ENCODE measurements at places on chromosomes 2 and 18.

GRCh38 chr2:201950606-201951005 is 83.0 kb upstream of the FZD7 start:
- no peak for DNase-seq

- DNase-seq, result no peak
Measured at GRCh38 chr18:58270396-58270795, 226.4 kb downstream of the NEDD4L start.

DNA sequence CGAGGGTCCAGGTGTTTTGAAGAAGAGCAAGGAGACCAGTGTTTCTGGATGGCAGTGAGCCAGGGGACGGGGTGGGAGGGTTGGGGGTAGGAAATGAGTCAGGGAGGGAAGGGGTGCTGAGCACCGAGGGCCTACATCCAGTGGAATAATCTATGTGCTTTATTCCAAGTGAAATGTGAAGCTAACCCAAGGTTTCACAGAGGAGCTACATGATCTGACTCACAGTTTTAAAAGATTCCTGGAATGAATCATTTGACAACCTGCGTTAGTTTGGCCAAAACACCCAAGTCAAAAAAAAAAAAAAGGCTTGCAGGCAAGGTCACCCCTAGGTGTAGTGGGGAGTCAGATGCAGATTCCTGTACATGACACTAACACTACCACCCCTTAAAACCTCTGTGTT is 419.7 kb upstream of the MEX3C start:
- no peak for DNase-seq

DNA sequence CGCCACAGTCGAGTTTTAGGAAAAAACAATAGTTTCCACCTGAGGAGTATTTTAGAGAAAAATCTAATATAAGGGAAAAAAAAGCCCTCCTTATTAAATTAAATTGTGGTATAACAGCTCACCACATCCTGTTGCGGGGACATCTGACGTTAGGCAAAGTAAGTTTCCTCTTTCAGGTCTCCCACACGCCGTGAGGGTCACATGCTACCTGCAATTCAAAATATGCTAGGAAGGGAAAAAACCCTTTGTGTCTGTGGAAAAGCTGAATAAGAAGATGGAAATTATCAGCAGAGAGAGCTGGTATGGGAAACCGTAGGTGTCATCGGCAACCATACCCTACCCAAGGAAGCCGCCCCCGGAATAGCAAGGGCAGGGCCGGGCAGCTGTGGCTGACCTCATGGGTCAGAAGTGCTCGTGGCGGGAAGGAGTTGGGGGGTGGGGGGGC is 128.0 kb downstream of the NFATC1 start:
- DNase-seq, result peak; percentile 72

- DNase-seq, result no peak
Measured at GRCh38 chr18:30501594-30501993, 540.9 kb downstream of the DSC3 start.

- no peak for DNase-seq
Measured at GRCh38 chr2:147531269-147531668, 313.6 kb upstream of the ACVR2A start.

DNA sequence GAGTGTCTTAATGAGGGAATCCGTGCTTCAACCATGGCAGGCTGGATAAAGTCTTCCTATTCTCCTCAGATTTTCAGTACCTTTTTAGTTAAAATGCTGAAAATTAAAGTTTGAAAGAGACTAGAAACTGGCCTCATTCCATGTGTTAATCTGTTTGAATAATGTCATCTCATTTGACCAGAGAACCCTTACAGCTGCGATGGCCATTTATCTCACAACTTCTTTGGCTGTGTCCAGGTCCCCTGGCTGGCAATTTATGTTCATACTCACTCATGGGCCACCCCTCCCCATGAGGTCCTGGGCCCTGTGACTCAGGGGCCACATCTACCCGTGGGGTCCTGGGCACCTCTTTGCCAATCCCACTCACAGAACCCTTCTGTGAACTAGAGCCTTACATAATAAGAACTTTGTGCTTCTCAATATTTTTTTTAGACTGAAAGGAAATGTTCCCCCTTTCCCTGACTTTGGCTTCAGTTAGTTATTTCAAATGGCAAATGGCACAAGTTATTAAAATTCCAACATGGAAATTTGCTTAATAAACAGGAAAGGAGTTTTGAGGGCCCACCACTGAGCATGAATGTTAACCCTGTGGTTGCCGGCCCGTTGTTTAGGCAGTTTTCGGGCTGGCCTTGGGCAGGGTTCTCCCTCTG is 134.6 kb downstream of the UXS1 start:
- DNase-seq, result no peak

GRCh38 chr18:12301263-12302005 is 6.6 kb upstream of the TUBB6 start:
- no peak for DNase-seq

DNA sequence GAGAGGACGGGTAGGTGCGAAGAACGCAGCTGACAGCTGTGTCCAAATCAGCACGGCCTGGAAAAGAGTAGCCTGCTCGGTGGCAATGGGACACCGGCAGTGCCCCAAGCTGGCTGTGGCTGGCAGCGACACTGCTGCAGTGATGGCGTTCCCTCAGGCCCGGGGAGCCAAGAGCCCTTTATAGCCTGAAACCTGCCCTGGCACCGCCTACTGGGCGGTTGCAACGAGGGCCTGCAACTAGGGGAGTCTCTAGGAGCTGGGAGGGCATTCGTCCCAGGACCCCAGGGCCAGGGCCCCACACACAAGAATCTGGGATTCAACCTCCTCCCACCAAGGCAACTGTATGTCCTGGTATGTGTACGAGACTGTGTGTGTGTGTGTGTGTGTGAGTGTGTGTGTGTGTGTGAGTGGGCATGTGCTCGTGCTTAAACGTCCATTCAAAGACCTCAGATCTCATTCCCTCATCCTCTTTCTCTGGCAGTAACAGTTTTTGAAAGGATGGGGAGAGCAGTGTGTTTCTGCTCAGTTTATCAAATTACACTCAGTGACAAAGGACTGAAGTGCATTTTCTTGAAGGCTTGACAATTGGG is 6.8 kb upstream of the CYP26B1 start:
- DNase-seq, result no peak

DNA sequence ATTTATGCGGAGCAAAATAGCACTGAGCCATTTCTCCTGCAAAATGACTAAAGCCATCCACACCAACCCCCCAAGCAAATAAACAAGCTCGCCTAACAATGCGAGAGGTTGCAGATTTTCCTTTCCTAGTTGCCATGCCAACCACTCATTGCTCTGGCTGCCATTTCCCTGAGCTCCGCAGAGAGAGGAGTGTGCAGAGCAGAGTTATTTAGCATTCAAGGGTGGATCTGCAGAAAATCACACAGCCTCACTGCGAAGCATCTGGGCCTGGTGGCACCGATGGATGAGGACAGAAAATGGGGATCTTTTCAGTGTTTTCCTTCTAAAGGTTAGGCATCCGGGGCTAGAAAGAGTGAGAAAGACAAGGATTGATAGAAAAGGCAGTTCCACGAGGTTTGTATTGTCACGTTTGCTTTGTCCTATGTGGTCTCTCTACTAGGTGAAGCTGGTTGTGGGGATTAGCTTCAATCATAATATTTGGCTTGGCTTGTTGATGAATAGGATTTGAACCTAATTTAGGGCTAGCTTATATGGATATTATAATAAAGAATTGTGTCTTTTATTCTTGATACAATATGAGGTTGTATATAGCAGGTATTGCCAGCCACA is 110.2 kb upstream of the UNC80 start:
- no peak for DNase-seq

- no peak for DNase-seq
Measured at GRCh38 chr18:53817976-53818950, 406.2 kb downstream of the MBD2 start.

DNA sequence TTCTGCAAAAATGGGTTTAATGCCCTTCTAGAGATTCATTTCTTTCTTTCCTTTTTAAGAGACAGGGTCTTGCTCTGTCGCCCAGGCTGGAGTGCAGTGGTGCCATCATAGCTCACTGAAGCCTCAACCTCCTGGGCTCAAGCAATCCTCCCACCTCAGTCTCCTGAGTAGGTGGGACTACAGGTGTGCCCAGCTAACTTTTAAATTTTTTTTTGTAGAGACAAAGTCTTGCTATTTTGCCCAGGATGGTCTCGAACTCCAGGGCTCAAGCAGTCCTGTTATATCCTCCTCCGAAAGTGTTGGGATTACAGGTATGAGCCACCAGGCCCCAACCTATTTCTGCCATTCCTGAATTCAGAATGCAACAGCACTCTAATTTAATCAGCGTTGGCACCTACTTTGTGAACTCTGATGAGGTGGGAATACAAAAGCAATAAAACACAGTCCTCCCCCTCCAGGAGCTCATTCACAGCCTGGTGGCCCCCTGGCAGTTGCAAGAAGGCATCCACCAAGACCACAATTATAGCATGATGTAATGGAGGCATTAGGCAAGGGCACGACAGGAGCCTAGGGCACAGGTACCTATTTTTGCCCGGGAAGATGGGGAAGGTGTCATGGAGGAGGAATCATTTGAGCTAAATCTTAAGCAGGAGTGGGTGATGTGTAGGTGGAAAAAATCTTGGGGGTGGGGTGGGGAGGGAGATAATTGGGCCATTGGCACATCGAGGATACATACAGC is 5.1 kb downstream of the RHOB start:
- no peak for DNase-seq

- no peak for DNase-seq
Measured at GRCh38 chr2:49988816-49989215, 834.5 kb upstream of the FSHR start.

DNA sequence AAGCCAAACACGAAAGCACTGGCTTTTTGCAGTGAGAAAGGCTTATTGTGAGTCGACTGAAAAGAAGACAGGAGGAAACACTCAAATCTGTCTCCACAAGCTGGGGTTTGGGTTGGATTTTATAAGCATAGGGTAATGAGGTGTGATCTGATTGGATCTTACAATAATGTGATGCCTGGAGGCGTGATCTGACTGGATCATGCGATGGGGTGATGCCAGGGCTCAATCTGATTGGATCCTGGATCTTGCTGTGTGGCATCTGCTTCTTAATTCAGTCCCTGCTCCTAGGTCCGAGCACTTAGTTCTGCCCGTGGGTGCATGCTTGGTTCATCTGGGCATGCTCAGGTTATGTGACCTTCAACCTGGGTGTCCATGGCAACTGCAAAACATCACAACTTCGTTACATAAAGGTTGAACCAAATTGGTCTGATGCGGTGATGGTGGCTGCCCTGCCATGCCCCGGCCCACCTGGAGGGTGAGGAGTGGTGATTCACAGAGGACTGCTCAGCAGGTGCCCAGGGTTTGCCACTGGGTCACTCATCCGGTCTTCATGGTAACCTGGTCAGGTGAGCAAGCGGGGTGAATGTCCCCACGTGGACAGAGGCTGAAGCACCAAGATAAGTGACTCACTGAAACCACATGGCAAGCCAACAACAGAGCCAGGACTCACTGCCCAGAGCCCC is 111.0 kb downstream of the KCNF1 start:
- no peak for DNase-seq

- DNase-seq, result no peak
Measured at GRCh38 chr18:55221622-55222021, 262.4 kb upstream of the CCDC68 start.

DNA sequence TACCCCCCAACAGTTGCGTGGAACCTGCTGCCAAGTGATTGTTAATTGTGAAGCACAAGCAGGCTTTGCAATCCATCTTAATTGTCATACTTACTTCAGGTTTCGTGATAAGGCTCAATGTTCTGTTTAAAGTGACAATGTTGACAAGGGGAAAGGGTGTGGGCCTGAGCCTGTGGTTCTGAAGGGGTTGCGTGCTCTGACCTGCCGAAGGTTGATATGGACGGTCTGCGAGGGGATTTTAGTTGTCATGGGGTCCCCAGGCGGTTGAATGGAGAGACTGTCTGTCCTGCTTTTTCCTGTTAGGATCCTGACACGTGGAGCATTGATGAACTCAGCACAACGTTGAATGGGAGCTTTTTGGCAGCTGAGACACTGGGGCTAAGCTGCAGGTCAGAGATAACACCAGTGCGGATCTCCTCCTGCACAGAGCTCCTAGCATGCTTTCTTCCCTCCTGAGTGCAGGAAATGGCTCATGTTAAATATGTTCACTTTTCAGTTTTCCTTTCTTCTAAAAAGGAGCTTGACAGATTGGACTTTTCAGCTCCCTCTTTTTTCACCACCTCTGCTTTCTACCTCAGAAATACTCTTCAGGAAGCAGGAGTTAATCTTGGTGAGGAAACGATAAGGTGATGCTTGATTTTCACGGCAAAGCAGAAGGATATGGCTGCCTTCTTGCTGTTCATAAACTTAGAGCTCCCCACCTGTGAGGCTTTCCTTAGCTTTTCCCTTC is 62.9 kb upstream of the ZEB2 start:
- peak; percentile 95 for DNase-seq

GRCh38 chr2:220442012-220442411 is 814.6 kb downstream of the SLC4A3 start:
- no peak for DNase-seq

DNA sequence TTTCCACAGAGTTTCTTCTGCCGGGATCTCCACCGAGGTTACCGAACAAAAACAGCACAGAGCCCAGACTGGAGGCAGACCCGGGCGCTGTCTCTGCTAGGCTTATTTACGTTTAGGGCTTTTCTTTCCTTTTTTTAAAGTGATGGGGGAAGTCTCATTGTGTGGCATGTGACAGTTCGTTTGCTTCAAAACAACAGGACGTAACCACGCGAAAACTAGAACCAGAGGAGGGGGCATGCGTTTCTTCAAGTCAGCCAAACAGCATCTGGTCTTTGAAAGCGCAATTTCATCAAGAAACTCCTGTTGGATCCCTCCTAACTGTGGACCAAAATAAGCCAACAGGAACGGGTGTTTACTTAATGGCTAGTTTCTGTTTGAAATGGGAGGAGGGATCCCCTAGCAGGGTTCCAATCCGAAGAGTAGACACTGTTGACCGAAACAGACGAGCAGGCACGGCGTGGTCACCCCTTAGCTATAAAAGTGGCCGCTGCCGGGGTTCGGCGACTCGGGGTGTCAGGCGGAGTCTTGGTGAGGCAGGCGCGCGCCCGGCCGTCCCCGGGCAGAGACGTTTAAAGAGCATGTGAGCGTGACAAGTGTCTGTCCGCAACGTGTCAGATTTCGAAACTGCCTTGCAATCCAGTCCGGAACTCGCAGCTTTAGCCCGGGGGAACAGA is 997 bp upstream of the TGIF1 start:
- DNase-seq, result peak; percentile 87

DNA sequence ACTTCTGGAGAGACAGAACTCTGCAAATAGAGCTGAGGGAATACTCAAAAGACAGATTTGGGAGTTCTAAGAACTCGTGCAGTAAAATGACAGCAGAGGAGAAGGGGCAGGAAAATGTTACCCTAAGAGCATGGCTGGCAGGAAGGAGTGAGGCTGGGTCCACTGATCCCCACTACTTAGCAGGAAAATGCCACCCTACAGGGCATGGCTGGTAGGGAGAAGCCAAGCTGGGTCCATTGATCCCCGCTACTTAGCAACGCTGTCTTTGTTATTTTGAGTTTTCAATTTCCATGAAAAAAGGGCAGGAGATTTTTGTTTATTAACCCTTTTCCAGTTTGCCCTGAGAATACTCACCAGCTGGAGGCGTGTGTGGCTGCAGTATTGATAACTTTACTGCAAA is 100.3 kb upstream of the TMEM200C start:
- no peak for DNase-seq

- no peak for DNase-seq
Measured at GRCh38 chr2:37679072-37679695, 7.7 kb upstream of the CDC42EP3 start.

Data from KBM-7 (cell line).